ENCODE measurements at places on chromosomes 16 and 17.

DNA sequence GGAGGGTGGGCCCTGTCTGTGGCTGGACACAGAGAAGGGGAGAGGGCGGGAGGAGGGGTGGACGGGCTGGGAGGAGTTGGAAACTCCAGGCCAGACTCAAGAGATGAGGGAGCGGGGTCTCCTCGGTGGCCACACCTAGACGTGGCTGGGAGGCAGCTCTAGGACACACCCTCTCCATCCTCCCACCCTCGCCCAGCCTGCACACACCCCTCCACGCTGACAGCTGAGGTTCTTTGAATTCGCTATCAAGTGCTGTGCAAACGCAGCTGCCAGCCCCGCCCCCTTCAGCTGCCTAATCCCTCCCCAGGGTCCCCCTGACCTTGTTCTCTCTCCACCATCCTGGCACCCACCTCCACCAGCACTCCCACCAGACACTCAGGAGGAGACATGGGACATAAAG, 48.7 kb downstream of the DNAH17 start:
- DNase-seq: no peak

DNA sequence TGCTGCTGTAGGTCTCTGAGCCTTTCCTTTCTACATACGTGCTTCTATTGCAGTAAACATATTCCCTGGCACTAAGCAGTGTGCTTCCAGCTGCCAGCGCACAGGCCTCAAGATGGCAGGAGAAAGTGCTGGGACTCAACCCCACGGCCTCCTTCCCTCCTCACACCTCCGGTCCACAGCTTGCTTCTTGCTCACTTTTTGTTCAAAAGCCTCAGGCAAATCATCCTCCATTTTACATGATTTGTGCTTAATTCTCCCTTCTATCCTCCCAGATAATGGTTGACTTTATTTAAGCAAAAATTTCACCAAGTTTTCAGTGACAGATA, 5.4 kb downstream of the CDK5R1 start:
- no peak for DNase-seq

DNA sequence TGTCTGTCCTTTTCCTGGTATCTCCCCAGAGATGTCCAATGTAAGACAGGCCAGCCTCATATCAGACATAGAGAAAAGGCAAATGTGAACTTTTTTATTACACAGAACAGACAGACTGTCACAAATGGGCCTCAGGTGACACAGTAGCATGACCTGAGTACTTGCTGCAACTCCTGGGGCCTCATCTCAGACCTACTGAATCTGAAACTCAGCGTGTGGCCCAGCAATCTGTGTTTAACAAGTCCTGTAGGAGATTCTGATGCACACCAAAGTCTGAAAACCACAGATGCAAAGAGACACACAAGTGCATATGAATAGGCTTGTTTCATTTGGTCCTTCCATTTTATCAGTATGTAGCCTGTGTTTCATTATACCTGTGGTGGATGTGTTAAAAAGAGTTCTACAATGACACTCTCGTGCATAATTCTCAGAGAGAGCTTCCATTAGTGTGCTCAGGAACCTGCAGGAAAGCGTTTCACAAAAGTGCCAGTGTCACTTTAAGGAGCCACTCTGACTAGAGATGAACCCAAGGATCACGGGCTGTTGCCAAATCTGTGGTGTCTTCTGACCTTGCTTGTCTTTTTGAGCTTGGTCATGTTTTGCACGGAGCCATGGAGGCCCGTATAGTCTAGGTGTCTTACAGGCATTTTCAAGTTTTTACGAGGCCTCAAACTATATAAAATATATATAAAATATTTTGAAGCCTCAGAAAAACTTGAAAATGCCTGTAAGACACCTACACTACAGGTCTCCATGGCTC, 33.8 kb upstream of the NF1 start:
- DNase-seq: no peak

- DNase-seq: no peak
Observed at GRCh38 chr16:24427840-24428239, 111.5 kb upstream of the RBBP6 start.

DNA sequence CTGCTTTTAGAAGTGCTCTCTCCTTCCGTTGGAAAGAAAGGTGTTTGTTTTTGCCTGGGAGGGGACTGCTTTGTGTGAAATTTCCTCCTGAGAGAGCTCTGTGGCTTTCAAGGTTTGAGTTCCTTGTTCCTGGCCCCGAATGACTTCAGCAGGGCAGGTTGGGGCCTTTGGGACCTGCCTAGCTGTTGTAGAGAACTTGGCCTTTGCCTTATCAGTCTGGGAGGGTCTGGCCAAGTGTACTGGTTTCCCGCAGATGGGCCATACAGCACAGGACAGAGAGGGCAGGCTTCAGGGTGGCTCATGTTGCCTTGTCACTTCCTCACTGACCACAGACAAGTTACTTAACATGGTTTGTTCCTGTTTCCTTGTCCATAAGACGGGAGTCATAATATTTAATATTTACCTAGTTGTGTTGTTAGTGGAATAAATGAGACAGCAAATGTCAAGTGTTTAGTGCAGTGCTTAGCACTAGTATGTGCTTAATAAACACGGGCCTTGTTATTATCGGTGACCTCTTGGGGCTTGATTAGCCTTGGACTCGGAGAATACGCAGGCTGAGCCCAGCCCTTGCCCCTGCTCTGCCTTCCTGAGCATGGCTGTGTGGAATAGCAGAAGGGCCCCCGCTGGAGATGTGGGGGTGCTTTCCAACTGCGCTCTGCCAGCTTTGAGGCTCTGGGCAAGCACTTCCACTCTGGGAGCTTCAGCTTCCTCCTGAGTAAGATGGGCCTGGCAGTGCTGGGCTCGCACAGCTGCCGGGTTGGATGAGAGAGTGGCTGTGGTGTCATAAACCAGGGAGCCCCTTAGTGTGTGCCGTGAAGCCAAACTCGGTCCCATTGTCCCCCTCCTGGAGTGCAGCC, 6.6 kb downstream of the PRSS8 start:
- DNase-seq: no peak

- DNase-seq: no peak
Observed at GRCh38 chr16:175011-175949, 1.2 kb upstream of the HBA1 start.

GRCh38 chr17:39933912-39934311, 6.4 kb downstream of the LRRC3C start:
- DNase-seq: no peak

- DNase-seq: no peak
Observed at GRCh38 chr17:77476931-77477805, 336.4 kb downstream of the SEC14L1 start.

DNA sequence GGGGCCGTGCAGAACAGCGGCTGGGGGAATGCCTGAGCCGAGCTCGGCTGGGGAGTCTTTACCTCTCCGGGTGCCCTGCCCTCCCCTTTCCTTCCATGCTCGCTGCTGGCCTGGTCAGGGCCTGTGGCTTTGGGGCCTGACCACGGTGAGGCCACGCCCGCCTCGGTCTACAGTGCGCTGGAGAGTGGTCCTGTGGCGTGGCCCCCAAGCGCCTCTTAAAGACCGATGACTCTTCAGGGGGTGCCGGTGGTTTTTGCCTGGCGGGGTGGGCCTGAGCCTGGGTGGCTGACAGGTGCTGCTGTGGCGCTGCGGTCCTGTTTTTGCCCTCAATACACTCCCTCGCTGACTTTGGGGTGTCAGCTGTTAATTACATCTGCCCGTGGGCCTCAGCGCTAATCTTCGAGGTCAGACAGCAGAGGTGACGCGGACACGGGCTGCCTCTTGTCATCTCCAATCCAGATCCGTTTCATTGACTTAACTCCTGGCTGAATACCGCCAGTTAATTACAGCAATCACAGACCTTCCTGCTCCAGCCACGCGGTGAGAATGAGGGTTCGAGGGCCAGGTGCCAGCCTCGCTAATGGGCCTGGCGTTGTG, 29.7 kb downstream of the GSE1 start:
- no peak for DNase-seq

- no peak for DNase-seq
Observed at GRCh38 chr17:48722915-48723422, at the start of gene PRAC2. Gene PRAC2 (plus strand): TSS chr17:48723185. CDS start chr17:48724411, 1,226 bp downstream.

- DNase-seq: no peak
Observed at GRCh38 chr16:57950382-57950781, 20.5 kb downstream of the CNGB1 start.

GRCh38 chr16:9280069-9280466, 188.6 kb downstream of the HAPSTR1 start:
- no peak for DNase-seq

- DNase-seq: no peak
Observed at GRCh38 chr17:48247038-48247437, 139.5 kb downstream of the SNX11 start.

- no peak for DNase-seq
Observed at GRCh38 chr16:82612263-82612662, 14.5 kb upstream of the CDH13 start.

DNA sequence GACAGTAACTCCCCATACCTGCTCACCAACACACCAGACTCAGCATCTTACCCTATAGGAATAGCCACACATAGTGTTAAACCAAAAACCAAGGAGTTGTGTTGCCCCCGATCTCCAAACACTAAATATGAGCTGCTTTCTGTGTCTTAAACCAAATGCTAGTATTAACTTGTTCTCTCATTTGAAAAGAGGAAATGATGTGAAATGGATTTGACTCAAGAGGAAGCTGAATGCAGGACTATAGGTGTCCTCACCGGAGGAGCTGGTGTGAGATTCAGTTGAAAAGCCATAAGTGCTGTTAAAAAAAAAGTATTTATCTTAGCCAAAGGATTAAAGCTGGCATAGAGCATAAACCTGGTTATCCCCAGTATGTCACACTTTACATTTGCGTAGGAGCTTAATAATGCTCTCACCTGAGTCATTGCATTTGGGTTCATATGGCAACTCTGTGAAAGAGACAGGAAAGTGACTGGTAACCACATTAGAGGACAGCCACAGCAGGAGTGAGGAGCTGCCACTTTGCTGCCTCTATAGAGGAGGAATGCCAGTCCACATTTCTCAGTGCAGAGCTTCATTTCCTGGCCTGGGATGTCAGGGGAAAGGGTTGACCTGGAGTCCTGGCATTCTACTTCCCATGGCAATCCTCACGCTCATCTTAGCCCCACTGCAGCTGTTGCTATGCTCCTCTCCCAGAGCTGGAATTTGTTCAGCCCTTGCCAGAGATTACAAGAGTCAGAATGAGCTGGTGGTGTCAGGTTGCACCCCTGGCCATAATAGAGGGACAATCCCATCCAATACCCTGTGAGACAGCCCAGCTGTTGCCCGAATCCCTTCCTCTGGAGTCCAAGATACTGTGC, 143.3 kb upstream of the ANKFN1 start:
- no peak for DNase-seq

- no peak for DNase-seq
Observed at GRCh38 chr16:72247821-72248253, 75.9 kb upstream of the PMFBP1 start.

- no peak for DNase-seq
Observed at GRCh38 chr17:22514767-22515320, 822.5 kb downstream of the KCNJ18 start.

GRCh38 chr17:59811209-59811608, 81.5 kb downstream of the TUBD1 start:
- DNase-seq: no peak

- DNase-seq: peak; percentile 78
Observed at GRCh38 chr16:57757326-57757786, 21.8 kb downstream of the KATNB1 start.

DNA sequence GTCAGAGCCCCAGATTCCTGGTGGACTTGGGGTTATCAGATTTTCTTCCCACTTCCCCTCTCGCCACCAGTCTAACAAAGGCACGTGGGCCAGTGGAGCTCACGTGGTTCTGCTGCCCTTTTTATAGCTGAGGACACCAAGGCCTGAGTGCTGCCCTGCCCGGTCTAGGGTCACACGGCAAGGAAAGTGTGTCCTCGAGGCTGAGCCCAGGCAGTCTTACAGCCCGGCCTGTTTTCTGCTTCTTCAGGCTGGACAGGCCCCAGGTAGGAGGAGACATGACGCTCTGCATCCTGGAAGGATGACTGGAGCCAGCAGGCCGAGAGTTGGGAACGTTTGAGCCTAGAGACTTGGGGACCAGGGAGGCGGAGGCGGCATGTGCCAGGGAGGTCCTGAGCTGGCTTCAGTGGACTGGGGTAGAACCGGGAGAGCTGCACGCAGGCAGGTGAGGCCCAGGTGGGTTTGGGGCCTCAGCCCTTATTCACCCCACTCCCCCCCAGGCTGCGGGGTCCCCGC, 3.5 kb downstream of the CTRB1 start:
- DNase-seq: no peak

DNA sequence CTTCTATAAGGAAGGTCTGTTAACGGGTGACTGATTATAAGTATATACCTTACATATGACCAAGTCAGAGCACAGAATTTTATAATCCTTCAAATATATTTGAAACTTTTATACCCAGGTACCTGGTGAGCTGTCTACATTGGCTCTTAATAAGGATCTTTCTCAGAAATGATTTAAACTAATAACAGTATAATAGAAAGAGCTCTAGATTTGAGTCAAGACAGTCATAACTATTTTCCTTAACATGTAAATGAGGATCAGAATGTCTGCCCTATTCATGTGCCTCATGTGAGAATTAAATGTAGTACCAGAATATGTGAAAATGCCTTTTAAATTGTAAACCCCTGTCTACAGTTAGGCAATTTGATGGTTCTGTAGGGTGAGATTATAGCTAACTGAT, 14.5 kb downstream of the CBFB start:
- no peak for DNase-seq

GRCh38 chr17:66673668-66674276, 161.1 kb upstream of the CACNG5 start:
- peak; percentile 17 for DNase-seq

GRCh38 chr16:56643080-56643778, 4.8 kb downstream of the MT1A start:
- DNase-seq: peak; percentile 56

DNA sequence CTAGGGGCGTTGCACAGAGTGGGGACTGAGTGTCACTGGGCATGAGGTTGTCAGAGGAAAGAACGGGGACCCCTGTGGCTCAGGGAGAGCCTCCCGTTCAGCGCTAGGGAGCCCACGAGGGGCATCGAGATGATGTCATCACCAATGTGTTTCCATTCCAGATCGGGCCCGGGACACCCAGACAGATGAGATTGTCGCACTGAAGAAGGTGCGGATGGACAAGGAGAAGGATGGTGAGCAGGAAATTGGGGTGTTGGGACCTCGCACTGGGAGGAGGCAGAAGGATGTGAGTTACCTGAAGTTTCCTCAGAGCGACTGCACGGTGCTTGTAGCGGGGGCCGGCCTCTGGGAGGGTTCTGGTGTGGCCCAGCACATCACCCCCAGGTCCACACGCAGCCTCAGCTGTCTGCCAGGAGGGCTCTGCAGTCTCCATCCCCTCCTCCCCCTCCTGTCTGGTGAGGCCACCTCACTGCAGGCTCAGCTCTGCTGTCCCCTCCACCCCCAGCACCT, 4.0 kb downstream of the CDK10 start:
- no peak for DNase-seq

GRCh38 chr16:63447121-63447520, 1410.9 kb upstream of the CDH8 start:
- no peak for DNase-seq

- no peak for DNase-seq
Observed at GRCh38 chr16:89960966-89961365, 12.4 kb downstream of the DEF8 start.

All from stimulated activated CD8-positive, alpha-beta memory T cell treated with anti-CD3 and anti-CD28 coated beads, Interleukin-2, amount 100 ng/mL, for 1 hour (primary cell).